HCT116 (cell line): ENCODE measurements at places on chromosomes 2 and 18. TPM values are rescaled to one million over a fixed set of nuclear protein-coding genes. Genes with fewer than 3 reads are reported as not detected.

The IKZF2 gene
- total RNA-seq: 1.6 TPM

The CPLX4 gene
- total RNA-seq: not detected

The TMEM169 gene
- total RNA-seq: 0.42 TPM

DNA sequence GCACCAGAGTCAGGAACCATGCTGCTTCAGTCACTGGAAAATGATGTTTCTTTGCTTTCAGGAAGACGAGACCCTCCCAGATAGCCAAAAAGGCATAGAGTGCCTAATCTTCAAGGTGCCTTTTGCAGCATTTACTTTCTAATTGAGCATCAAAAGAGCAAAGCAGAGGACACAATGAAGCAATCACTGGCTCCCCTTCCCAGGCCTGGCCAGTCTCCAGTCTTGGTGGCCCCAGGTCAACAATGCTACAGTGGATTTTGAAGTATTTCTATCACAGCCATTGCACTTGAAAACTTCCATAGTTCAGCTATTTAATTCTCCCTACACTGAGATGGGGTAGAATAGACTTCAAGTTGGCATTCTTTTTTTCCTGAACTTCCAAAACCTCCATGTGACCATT, 15.4 kb downstream of the ZBTB7C start:
- DNase-seq: no peak

GRCh38 chr2:74759986-74760385, 73.9 kb upstream of the HK2 start:
- no peak for DNase-seq

DNA sequence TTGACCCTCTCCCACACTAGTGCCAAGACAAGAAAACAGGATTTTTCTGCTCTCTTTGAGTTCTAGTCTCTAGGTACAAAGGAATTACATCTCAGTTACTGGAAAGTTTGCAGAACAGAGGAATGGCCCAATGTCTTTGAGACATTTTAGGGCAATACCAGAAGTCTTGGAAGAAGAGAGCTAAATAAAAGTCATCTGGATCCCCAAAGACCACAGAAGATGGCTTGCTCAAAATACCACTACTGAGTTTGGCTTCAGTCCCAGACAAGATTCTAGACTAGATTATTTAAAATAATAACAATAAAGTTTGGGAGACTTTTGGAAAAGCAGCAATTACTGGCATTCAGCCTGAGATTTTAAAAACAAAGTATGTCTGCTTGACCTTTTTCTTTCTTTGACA, 61.9 kb upstream of the HK2 start:
- no peak for DNase-seq
